ENCODE measurements at places on chromosomes 16 and 17.

DNA sequence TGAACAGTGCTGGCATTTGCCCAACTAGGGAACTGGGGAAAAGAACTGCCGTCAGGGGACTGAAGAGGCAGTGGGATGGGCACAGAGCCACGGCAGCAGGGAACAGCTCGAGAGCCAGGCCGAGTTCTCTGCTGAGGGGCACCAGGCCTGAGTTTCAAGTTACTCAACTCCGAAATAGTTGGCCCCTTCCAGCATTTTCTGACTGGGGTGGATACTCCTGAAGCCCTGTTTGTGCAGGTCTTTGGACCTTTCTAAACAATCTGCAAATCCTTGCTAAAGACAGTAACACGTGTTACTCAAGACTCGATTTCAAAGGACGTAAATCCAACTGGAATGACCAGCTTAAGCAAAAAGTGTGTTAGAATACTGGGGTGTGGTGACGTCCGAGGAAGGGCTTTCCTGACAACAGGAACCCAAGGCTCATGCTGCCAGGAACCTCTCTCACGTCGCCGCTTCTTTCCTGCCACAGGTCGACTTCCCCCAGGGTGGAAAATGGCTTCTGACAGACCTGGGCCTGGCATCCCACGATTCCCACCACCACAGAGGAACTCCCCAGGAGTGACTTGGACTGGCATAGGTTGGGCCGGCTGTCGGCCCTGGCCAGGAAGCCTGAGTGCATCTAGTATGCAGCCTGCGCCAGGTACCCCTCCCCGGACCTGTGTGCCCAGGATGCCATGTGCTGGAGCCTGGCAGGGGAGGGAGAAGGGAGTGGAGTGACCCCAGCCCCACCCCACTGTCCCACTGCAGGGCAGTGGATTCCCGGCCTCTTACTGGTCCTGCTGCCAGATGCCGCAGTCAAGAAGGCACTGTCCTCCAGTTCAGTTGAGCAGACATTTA is 71.9 kb downstream of the N4BP1 start:
- H3K4me3 ChIP-seq: no peak overlapping the region
- peaks cover 36% of the 10 kb centered on the region for H3K4me1 ChIP-seq
- peaks cover 14% of the 10 kb centered on the region for H3K36me3 ChIP-seq
- H3K27ac ChIP-seq: peak overlapping the region; percentile 1
- no peak for DNase-seq

DNA sequence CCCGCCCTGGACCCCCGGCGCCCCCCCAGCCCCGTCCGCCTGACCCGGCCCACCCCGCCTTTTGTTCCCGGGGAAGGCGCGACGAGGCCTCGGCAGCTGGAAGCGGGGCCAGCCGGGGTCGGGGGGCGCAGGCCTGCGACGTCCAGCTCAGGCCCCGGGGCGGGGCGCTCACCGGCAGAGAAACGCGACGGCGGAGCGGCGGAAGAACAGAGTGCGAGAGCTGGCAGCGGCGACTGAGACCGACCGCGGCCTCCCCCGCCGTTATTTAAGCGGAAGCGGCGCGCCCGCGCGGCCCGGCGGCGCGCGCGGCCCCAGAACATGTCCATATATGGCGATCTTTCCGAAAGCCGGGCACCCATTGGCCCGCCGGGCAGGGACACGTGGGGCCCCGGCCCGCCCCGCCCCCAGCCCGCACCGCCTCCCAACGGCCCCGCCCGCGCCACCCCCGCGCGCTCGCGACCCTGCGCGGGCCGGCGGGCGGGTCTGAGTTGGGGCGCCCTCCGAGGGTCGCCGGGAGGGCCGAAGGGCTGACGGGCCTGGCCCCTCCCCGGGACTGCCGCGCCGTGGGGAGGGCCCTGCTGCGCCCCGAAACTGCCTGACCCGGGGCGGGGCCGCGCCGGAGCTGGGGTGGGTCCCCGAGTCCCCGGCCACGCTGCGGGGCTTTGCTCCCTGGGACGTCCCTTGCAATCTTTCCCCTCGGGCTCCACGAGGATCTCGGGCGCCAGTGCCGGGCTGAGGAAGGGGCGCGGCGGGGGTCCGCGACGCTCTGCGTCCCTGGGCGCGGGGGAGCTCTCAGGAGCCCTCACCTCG is at the start of gene ACTG1:
Gene ACTG1 (minus strand): TSS at position 238 of the 810 bp plus-strand sequence. CDS start 445 bp downstream, outside the sequence.
- peak within 1 kb of the TSS; percentile 99 for H3K4me3 ChIP-seq
- H3K4me1 ChIP-seq: peaks cover 23% of the 10 kb centered on the region
- H3K27me3 ChIP-seq: no peaks in the 10 kb centered on the region
- peak within 1 kb of the TSS; percentile 99 for H3K27ac ChIP-seq
- peaks cover 39% of the 10 kb centered on the region for H3K36me3 ChIP-seq

DNA sequence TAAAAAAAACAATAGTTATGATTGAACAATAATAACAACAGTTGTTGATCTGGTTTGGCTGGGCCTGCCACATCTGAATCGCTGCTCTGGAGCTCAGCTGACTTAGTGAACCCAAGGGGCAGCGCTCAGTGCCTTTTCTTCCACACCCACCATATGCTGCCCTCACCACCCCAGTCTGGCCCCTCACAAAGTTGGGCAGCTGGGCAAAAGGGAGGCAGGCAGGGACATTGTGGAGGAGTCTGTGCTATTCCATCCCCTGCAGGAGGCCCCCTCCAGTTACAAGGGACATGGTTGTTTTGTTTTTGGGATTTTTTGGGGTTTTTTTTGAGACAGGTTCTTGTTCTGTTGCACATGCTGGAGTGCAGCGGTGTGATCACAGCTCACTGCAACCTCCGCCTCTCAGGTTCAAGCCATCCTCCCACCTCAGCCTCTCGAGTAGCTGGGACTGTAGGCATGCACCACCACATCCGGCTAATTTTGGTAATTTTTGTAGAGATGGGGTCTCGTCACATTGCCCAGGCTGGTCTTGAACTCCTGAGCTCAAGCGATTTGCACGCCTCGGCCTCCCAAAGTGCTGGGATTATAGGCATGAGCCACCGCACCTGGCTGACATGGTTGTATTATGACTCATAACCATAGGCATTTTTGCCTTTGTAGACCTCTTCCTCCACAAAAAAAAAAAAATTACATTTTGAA is 8.6 kb upstream of the PECAM1 start:
- H3K4me1 ChIP-seq: peaks cover 6% of the 10 kb centered on the region
- no peak overlapping the region for H3K4me3 ChIP-seq
- no peak for DNase-seq
- no peak overlapping the region for H3K27ac ChIP-seq

DNA sequence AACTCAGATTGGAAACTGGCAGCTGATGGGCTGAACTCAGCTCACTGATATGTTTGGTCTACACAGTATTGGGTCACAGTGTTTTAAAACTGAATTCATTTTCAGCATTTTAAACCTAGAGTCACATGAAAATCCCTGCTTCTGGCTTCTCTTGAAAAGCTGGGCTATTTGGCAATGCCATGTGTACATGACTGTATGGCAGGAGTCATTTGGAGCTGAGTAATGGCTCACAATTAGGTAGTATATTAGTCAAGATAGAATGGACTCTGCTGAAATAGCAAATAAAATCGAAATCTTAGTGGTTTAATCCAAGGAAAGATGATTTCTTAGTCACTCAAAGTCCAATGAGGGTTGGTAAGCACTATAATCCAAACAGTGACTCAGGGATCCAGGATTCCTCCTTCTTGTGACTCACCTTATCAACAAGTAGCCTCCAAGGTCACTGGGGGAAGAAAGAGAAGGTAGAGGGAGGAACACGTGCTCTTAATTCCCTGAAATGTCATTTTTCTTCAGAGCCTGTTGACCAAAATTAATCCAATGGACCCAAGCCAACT is 13.9 kb upstream of the PMP22 start:
- no peak overlapping the region for H3K4me3 ChIP-seq
- no peak overlapping the region for H3K27ac ChIP-seq
- H3K27me3 ChIP-seq: no peaks in the 10 kb centered on the region
- H3K4me1 ChIP-seq: no peaks in the 10 kb centered on the region
- H3K36me3 ChIP-seq: no peaks in the 10 kb centered on the region

DNA sequence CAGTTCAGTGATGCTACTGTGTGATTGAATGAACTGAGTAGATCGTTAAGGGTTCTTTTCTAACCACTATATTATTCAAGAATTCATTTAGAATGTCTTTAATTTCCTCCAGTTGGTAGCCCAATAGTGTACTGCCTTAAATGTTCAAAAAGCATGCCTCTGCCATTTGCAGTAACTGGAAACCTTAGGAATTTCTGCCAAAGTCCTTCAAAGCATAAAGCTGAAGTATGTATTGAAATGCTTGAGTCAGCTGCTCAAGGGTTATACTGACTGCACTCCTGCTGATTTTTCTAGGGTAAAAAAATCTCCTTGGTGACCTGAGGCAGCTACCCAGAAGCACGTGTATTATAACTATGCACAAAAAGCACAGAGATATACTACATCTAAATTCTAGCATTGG is 56.5 kb downstream of the SNTB2 start:
- no peaks in the 10 kb centered on the region for H3K27me3 ChIP-seq
- peaks cover 7% of the 10 kb centered on the region for H3K36me3 ChIP-seq
- H3K27ac ChIP-seq: no peak overlapping the region
- no peak overlapping the region for H3K4me3 ChIP-seq
- H3K4me1 ChIP-seq: no peaks in the 10 kb centered on the region

- no peak overlapping the region for H3K27ac ChIP-seq
- H3K4me3 ChIP-seq: no peak overlapping the region
- H3K4me1 ChIP-seq: peaks cover 41% of the 10 kb centered on the region
These were observed 34.6 kb downstream of the DCAKD start for GRCh38 chr17:45016823-45017222.

DNA sequence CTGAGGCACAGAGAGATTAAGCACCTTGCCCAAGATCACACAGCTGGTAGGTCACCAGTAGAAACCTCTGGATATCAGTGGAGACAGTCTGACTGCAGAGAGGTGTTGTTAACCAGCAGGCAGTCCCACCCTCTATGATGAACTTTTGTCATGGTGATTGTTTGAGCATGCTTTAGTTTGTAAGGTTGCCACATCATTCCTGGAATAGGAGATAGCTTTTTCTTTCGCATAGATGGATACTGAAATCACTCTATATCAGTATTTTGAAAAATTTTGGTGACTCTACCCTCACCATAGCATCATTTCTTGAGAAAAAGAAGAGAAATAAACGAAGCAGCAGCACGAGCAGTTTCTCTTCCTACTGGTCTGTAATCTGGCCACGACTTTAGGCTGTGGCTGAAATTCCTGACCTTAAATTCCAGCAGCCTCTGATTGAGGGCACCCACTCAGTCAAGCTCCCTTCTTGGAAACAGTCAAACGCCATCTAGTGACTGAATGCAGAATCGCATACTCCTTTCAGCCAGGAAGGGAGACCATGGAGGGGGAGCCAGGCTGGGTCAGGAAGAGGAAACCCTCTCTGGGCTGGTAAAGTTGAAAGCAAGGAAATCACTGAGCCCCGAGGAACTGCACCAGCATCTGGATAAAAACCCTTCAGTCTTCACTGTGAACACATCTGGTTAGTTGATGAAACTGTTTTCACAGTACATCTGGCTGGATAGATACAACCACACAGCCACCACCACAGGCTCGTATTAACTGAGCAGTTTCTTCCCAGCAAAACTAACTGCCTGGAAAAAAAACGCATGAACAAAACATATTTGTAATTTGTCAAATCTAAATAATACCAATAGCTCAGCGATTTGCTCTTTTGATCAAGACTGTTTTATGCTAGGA is 108.5 kb upstream of the XYLT1 start:
- H3K36me3 ChIP-seq: no peaks in the 10 kb centered on the region
- no peaks in the 10 kb centered on the region for H3K27me3 ChIP-seq
- H3K27ac ChIP-seq: no peak overlapping the region
- H3K4me1 ChIP-seq: no peaks in the 10 kb centered on the region
- H3K4me3 ChIP-seq: no peak overlapping the region
- peak; percentile 29 for DNase-seq

DNA sequence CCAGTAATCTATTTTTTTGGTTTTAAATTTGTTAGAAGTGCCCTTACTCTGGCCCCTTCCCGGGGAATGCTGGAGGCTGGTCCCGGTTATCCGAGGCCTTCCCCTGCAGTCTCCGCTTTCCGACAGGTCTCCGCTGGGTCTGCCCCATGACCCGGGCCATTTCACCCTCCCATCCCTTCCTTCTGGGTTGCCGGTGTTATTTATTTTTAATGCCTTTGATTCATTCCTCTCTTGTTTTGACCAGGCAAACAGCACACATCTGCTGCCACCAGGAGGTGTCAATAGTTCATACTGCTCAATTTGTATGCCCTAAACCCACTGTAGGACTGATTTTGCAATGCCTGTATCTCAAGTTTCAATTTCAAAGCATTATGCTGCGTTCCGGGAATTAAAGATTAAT is 113.2 kb upstream of the IRX5 start:
- H3K4me3 ChIP-seq: no peak overlapping the region
- no peak for DNase-seq
- peaks cover 4% of the 10 kb centered on the region for H3K4me1 ChIP-seq
- no peak overlapping the region for H3K27ac ChIP-seq
- no peaks in the 10 kb centered on the region for H3K36me3 ChIP-seq

GRCh38 chr16:79400462-79401149 is 199.9 kb downstream of the MAF start:
- H3K36me3 ChIP-seq: no peaks in the 10 kb centered on the region
- no peaks in the 10 kb centered on the region for H3K4me1 ChIP-seq
- no peak for DNase-seq
- H3K27me3 ChIP-seq: no peaks in the 10 kb centered on the region

DNA sequence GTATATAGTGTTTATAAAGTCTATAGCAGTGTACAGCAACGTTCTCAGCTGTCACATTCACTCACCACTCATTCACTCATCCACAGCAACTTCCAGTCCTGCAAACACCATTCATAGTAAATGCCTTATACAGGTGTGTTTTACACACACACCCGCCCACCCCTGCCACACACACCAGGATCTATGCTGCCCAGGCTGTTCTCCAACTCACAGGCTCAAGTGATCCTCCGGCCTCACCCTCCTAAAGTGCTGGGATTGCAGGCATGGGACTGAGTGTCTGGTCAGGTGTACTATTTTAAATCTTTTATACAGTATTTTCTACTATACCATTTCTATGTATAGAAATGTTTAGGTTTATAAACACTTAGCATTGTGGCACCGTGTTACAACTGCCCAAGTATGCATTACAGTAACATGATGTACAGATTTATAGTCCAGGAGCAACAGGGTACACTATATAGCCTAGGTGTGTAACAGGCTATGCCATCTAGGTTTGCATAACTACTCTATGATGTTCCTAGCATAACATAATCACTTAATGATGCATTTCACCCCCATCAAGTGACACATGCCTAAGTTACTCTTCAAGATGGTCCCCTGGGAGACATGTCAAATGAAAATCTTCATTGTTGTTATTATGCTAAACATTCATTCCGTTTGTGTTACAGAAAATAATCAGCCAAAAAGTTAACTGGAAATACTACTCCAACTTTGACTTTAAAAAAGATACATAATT is 42.5 kb downstream of the CREBBP start:
- DNase-seq: no peak
- no peaks in the 10 kb centered on the region for H3K36me3 ChIP-seq
- H3K27ac ChIP-seq: no peak overlapping the region
- no peak overlapping the region for H3K4me3 ChIP-seq
- H3K4me1 ChIP-seq: peaks cover 51% of the 10 kb centered on the region
- H3K27me3 ChIP-seq: no peaks in the 10 kb centered on the region

- peaks cover 45% of the 10 kb centered on the region for H3K4me1 ChIP-seq
- H3K4me3 ChIP-seq: peak overlapping the region; percentile 65
- H3K36me3 ChIP-seq: peaks cover 20% of the 10 kb centered on the region
- no peak for DNase-seq
- no peak overlapping the region for H3K27ac ChIP-seq
These were observed 119.9 kb upstream of the SMURF2 start for GRCh38 chr17:64781810-64782555.

Measured in thoracic aorta (tissue), 2 donors.